ENCODE measurements at places on chromosomes 2 and 18. TPM values are rescaled to one million over a fixed set of nuclear protein-coding genes. Genes with fewer than 3 reads are reported as not detected.

GRCh38 chr2:221402072-221402471 is 170.0 kb downstream of the EPHA4 start:
- DNase-seq, result no peak

CIB4 gene
- total RNA-seq, result not detected

- DNase-seq, result peak; percentile 33
Observed at GRCh38 chr2:109335631-109336176, 206.7 kb downstream of the SH3RF3 start.

CKAP2L gene
- total RNA-seq, result 30.1 TPM

- no peak for DNase-seq
Observed at GRCh38 chr2:104473546-104473945, 380.4 kb upstream of the POU3F3 start.

IL37 gene
- 0.44 TPM for total RNA-seq

- DNase-seq, result no peak
Observed at GRCh38 chr2:171128461-171128860, 32.2 kb downstream of the TLK1 start.

DNA sequence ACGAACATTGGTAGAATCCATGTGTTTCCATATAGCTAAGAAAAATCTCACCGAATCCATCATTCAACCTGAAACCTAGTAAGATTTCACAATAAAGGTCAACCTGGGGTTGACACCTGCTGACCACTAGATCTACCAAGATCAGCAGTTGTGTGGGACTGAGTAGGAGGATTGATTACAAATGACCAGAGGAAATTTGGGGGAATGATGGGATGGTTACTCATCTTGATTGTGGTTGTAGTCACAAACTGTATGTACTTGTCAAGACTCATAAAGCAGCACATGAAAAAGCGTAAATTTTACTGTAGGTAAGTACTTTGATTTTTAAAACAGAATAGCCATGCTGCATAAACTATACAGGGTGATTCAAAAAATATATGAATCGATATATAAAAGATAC is 14.7 kb downstream of the DAPL1 start:
- DNase-seq, result peak; percentile 25

RNU2-63P gene
- total RNA-seq, result 6.8 TPM

Data from foreskin keratinocyte (primary cell).